ENCODE measurements at places on chromosomes 1 and 21.

GRCh38 chr1:37509181-37509580, 5.4 kb downstream of the MEAF6 start:
- DNase-seq = no peak

DNA sequence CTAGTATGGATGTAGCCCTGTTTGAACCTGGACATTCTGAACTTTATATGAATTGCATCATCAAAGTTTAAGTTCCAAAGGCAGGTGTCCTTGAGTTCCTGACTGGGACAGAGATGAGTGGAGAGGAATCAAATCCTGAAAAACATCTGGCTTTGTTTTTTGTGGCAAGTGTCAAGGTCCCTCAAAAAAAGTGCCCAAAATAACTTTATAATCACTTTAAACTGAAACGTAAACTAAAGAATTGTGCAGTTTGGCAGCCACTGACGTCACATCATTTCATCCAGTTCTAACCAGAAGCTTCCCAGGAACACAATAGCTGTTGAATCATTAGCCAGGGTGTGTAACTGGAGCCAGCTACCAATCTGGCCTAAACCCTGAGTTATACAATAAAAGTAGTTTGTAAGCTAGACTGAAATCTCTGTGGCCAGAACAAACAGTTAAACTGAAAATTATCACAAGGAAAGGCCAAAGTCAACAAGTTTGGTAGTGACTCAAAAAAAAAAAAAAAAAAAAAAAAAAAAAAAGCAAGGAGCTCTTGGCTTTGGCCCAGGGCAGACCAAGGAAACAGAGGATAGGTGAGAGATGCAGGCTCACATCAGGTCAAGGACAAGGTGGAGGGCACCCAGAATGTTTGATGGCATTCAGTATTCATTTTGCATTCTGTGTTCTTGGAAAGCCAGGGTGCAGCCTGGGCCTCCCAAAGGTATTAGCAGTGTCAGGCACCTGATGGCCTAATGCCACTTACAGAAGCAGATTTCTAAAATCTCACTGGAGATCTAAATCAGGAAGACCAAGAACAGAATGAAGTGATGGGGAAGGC, 74.3 kb downstream of the TNFSF18 start:
- no peak for DNase-seq

DNA sequence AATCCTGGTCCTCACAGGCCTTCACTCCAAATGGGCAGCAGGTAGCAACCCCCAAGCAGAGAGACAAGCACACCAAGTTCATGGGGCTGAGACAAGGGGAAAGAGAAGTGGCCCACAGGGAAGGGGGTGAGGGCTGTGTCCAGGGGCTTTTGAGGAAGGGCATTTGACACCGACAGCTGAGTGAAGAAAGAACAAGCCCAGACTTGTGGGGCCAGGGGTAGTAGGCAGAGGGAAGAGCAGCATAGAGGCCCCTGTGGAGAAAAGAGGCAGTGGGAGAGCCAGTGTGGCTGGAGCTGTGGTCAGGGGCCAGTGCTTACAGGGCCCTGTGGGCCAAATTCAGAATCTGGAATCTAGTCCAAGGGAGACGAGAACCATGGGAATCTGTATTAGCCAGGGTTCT, 85.4 kb downstream of the IGSF21 start:
- DNase-seq = no peak

- no peak for DNase-seq
Observed at GRCh38 chr1:93995837-93996536, 86.8 kb upstream of the GCLM start.

DNA sequence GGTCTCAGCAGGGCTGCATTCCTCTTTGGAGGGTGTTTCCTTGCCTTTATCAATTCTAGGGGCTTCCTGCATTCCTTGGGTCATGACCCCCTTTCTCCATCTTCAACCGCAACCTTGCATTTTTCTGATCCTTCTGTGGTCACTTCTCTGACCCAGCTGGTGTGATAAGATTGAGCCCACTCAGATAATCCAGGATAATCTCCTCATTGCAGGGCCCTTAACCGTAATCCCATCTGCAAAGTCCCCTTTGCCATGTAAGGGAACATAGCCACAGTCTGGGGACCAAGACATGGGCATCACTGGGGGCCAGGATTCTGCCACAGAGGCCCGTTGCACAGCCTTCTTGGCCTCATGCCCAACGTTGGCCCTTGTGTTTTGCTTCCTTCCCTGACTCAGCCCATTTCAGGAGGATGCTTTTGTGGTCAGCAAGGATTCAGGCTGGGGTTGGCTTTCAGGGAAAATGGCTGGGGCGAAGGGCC, 35.0 kb upstream of the IL19 start:
- no peak for DNase-seq

DNA sequence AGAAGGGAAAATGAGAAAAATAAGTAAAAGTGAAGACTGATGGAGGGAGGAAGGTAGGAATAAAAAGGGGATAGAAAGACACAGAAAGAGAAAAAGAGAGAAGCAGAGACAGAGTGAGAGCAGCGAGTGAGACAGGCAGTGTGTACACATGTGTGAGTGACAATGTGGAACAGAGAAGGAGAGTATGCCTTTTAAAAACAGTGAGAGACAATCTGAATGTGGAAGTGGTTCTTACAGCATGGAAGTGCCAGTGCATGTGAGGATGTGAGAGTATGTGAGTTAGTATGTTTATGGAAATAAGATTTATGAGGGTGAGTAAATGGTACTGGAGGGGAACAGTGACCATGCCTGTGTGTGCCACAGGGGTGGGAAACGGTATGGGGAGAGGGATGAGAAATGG, 1.2 kb downstream of the NEGR1 start:
- no peak for DNase-seq

- no peak for DNase-seq
Observed at GRCh38 chr1:192703283-192704206, 67.6 kb downstream of the RGS13 start.

GRCh38 chr1:174743654-174744561, 255.8 kb upstream of the CACYBP start:
- no peak for DNase-seq

GRCh38 chr1:65844296-65844695, 51.6 kb downstream of the PDE4B start:
- no peak for DNase-seq

DNA sequence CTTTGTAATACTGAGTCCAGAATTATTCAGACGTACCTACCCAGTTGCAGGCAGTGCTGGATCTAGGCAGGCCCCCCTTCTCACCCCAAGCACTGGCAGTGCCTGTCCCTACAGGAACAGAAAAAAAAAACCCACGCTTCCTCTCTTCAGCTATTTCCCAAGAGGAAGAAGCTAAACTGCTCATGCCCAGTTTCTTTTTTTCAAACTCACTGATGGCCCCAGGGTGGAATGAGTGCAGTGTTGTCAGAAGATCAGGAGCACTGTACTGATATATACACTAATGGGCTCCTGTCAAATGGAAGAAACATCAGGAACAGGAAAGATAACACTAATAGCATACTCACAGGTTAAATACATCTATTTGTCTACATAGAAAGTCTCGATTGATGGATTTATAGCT, 28.2 kb upstream of the DOCK7 start:
- DNase-seq = no peak

DNA sequence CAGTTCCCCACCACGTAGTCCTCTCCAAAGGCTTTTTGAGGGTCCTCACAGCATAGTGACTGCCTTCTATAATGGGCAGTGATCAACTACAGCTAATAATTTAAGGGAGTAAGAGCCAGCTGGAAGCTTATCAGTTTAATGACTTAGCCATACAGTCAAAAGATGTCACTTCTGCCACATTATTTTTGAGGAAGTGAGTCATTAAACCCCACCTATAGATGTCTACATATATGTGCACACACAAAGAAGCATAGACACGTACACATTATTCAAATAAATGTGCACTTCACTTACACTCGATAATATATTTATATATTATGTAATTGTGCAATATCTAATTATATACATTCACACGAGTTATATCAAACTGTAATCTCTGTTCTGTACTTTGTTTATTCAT, 1704.7 kb downstream of the KCNT2 start:
- no peak for DNase-seq

GRCh38 chr1:33299461-33300155, 21.3 kb downstream of the A3GALT2 start:
- no peak for DNase-seq

DNA sequence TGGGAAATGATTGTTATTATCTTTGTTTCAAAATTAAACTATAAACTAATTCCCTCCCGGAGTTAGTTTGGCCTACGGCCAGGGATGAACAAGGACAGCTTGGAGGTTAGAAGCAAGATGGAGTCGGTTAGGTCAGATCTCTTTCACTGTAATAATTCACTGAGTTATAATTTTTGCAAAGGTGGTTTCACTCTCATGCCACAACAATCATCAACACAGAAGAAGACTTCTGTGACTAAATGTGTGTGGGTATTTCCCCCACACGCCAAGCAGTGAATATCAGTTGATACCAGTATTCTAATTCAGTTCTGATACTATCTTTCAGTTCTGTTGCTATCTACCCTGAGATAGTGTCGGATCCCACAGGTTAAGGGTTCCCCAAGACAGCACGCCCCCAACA, 215.1 kb downstream of the S1PR1 start:
- no peak for DNase-seq

GRCh38 chr1:62778208-62778607, 5.7 kb upstream of the ATG4C start:
- no peak for DNase-seq

- DNase-seq = no peak
Observed at GRCh38 chr1:150234309-150234565, 1.7 kb downstream of the ANP32E start.

- DNase-seq = no peak
Observed at GRCh38 chr1:113533061-113533460, 142.7 kb downstream of the MAGI3 start.

DNA sequence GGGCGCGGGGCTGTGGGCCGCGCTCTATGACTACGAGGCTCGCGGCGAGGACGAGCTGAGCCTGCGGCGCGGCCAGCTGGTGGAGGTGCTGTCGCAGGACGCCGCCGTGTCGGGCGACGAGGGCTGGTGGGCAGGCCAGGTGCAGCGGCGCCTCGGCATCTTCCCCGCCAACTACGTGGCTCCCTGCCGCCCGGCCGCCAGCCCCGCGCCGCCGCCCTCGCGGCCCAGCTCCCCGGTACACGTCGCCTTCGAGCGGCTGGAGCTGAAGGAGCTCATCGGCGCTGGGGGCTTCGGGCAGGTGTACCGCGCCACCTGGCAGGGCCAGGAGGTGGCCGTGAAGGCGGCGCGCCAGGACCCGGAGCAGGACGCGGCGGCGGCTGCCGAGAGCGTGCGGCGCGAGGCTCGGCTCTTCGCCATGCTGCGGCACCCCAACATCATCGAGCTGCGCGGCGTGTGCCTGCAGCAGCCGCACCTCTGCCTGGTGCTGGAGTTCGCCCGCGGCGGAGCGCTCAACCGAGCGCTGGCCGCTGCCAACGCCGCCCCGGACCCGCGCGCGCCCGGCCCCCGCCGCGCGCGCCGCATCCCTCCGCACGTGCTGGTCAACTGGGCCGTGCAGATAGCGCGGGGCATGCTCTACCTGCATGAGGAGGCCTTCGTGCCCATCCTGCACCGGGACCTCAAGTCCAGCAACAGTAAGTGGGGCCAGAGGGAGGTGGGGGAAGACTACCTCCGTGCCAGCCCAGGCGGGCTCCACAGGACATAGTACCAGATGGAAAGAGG, 808 bp downstream of the MAP3K21 start:
- no peak for DNase-seq

- DNase-seq = no peak
Observed at GRCh38 chr1:66357478-66358197, 176.3 kb upstream of the SGIP1 start.
